T47D (cell line): ENCODE measurements at places on chromosomes 3 and 15.

GRCh38 chr3:157094751-157095480 lies 65.0 kb downstream of the CCNL1 start:
- no peak for DNase-seq

- no peak for DNase-seq
Observed at GRCh38 chr3:171260466-171260865, 199.7 kb downstream of the TNIK start.

DNA sequence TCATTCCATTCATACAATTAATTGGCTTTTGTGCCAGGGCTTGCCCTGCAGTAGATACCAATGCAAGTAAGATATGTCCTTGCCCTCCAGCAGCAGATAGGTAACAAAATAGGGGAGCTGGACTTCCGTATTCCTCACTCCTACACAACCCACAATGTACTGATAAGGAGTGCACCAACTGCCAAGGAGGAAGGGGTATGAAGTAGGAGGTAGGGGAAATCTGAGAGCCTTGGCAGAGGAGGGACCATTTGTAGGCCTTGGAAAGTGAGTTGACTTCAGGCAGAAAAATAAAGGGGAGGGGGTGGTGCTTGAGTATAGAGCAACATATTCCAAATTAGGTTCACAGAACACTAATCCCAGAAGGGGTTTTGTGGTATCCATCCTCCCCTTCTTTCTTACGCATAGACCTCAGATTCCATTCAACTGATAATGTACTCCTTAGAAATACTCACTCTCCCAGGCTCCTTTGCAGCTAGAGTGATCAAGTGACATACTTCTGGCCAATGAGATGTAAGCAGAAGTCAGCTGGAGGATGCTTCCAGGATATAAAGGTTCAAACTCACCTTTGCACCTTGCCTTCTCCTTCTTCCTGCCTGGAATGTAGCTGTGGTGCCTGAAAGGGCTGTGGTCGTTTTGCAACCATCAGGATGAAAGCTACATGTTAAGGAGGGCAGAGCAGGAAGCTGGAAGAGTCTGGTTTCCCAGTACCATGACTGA lies 127.1 kb upstream of the SMAD3 start:
- DNase-seq, result no peak

GRCh38 chr3:54125300-54125699 lies 2.9 kb downstream of the CACNA2D3 start:
- no peak for DNase-seq

DNA sequence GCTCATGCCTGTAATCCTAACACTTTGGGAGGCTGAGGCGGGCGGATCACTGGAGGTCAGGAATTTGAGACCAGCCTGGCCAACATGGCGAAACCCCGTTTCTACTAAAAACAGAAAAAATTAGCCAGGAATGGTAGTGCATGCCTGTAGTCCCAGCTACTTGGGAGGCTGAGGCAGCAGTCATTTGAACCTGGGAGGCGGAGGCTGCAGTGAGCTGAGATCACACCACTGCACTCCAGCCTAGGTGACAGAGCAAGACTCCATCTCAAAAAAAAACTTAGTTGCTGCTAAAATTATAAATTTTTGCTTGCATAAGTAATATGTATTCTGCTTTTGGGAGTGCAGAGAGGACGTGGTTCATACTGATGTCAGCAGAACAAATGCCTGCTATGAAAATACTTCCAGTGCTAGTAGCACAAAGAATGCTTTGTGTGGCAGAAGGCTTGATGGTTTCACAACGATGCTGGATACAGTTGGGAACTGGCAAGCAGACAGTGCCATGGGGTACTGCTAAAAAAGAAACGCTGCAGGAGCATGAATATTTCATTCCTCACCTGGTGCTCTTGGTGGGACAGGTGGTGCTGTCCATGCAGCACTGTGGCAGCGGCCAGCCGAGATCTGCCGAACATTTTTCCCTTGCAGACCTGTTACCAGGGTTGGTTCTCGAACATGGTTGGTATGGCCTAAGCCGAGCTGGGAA lies 31.1 kb downstream of the FBXL22 start:
- no peak for DNase-seq

- DNase-seq, result no peak
Observed at GRCh38 chr3:119586733-119587172, 7.5 kb downstream of the ADPRH start.

DNA sequence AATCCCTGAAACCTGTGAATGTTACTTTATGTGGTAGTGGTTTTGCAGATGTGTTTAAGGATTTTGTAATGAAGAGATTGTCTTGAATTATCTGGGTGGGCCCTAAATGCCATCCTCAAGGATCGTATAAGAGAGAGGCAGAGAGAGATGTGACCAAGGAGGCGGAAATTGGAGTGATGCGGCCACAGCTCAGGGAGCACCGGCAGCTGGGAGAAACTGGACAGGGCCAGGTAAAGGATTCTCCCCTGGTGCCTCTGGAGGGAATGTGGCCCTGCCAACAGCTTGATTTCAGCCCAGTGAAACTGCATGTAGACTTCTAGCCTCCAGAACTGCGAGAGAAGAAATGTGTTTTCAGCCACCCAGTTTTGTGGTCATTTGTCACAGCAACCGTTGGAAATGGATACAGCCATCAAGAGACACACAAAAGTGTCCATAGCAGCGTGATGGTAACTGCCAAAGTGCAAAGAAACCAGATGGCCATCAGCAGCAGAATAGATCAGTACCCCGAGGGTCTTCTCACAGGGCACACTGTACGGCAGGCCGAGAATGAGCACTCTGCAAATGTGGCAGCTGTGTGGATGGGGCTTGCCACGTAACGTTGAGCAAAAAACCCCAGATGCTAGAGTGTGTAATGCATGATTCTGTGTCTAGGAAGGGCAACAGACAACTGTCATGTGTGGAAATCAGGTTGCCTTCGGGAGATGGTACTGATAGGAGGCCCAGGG lies 12.2 kb downstream of the APBA2 start:
- DNase-seq, result no peak

DNA sequence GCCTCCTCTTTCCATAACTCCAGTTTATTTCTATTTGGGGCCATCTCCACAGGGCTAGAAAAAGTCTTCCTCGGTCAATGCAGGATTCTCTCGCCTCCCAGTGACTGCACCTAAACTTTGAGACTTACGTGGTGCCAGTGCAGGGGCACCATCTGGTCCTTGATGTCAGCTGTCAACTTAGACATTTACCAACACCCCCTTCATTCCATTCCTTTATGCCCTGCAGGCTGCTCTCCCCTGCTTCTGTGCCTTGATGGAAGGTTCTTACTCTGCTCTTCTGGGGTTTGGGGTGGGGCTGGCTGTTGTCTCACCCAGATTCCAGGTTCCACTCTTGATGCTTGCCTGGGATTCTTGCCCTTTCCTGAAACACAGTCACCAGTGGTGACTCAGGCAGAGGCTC lies 101.8 kb downstream of the ST8SIA2 start:
- no peak for DNase-seq

- no peak for DNase-seq
Observed at GRCh38 chr15:70032509-70032908, 65.2 kb downstream of the TLE3 start.

GRCh38 chr3:68136411-68136810 lies 482.0 kb upstream of the SUCLG2 start:
- no peak for DNase-seq

DNA sequence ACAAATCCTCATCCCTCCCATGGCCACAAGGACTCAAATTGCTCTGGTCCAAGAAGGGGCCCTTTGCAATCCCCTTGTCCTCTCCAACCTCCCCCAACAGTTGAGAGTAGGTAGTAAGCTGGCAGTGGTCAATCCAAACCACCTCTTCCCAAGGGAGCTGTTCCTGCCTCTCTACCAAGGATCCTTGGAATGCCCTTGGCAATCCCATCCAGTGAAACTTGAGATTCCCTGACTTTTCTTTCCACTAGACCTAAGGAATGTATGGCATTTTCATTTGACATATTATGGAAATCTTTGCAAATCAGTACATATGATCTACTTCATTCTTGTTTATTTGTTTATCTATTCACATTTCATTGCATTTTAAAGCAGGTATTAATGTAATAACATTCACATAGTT lies 4.8 kb upstream of the RBP2 start:
- peak; percentile 22 for DNase-seq

DNA sequence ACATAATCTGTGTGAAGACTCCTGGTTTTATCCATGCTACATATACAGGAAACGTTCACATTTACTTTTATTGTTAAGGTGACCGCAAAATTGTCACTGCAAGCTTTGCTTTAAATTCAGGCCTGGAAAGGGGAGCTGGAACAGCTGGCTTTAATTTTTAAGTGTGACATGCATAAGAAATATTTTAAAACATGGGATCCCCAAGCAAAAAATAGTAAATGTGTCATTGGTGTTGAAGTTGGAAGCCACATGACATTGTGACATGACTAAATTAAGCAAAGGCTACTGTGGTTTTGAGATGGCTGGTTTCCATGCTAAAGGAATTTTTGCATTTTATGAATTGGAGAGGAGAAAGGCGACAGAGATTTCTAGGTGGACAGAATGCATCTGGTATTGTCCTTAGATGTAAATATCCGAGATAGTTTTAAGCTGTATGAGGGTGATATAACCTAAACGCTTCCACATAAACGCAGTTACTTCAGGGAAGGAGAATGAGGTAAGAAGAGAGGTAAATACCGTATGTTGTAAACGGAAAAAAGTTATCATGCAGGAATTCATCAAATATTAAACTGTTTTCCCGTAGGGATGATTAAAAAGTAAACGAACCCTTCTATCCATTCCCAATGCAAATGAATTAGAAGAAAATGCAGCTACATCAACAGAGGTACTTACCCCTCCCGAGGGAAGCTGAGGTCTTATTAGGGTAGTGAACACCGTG lies 927 bp upstream of the FYTTD1 start:
- no peak for DNase-seq

GRCh38 chr3:121698901-121699300 lies 38.2 kb upstream of the HCLS1 start:
- no peak for DNase-seq

- no peak for DNase-seq
Observed at GRCh38 chr3:185647880-185648210, 61.8 kb downstream of the SENP2 start.

DNA sequence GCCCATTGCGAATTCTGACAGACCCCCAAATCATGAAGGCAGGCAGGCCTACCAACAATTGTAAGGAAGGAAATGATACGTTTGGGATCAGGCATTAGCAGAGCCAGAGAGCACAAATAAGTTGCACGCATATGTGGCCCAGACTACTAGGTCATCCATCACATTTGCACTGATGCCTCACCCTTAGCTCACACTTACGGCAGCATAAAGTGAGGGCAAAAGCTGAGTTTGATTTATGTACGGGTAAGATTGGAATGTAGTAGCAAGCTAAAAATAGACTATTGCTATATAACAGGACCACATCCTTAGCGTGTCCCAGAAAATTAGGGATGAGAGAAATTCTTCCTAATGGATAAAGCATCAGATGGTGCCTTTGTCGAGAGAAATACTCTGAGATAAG lies 58.6 kb downstream of the QTRT2 start:
- no peak for DNase-seq

- no peak for DNase-seq
Observed at GRCh38 chr3:127959041-127959440, 44.0 kb downstream of the KBTBD12 start.

DNA sequence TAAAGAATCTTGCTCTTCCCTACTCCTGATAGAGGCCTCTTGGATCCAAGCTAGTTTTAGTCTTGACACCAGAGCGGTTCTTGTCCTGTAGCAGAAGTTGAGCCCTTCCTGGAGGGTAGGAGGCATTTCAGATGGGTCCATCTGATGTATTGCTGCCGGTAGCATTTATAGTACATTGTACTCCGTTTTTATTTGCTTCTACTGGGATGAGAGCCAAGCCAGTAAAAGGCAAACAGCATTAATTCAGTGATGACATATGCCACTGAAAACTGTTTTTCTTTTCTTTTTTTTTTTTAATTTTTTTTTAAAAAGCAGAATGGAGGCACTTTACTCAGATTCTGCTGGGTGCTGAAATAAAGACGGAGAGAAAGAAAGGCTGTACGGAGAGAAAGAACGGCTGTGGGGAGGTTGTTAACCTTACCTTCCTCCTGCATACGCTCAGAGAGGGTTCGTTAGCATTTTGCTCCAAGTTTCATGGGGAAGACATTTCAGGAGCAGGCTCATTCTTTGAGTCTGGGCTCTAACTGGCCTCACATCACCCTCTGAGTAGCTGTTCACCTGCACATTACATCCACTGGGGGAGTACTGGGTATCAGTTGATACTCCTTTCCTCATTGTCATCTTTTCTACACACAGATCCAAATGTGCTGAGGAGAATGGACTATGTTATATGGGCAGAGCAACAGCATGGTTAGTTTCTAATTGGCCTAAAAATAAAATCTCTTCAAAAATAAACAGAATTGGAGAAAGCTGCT lies 161.5 kb downstream of the FEZF2 start:
- DNase-seq, result no peak

DNA sequence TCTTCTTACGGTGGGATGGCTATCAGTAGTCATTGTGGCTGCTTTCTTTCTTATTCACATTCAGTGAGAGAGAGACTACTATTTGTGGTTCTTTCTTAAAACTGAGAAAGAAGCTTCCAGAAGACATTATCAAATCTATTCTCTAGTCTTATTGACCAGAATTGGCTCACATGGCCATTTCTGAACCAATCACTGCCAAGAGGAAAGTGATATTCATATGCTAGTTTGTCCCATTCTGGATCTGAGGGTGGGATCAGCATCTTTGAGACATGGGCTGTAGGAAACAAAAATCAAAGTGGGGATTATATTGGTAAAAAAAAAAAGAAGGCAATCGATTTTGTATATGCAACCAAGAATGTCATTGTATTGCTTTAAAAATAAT lies 106.4 kb upstream of the RASGRP1 start:
- no peak for DNase-seq

DNA sequence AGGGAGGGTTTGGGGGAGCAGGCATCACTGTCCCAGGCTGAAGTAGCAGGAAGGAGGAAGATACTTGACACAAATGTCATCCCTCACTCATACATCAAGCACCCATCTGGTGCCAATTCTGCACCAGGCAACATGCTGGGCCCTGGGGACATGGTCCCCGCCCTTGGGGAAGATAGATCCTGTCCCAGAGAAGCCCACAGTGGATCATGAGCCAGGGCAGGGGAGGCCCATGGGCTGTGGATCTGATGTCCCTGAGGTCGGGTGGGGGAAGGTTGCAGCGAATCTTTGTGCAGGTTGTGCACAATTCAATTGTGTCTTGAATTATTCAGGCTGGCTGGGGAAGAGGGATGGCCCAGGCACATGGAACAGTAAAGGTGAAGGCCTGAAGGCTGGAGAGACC lies 6.4 kb upstream of the CCDC33 start:
- DNase-seq, result no peak

DNA sequence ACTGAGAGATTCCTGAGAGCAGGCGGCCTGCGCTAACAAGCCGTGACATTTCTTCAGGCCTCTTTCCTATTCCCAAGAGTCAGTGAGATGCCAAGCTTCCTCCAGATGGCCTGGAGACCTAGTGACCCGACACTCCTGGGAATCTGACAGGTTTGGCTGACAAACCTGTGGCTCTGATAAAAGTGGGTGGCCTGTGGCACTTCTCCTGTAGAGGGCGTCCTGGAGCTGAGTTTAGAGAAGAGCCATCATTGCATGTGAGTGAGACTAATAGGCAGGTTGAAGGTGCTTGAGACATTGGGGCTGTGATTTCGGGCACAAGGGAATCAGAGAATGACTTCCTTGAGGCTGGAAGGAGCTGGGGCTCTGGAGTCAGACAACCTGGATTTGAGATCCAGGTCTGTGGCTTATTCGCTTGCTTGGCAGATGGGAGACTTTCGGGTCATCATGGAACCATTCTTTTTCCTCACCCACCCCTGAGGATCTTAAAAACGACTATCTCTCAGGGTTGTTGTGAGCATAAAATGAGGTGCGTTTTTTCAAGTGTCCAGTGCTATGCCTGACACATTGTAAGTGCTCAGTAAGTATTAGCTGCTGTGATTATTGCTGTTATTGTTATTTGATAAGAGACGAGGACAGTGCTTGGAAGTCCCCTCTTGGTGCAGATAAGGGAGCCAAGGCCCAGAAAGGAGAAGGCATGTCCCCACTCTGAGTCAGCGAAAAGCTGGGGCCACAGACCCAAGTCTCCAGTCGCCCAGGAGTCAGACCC lies 77.2 kb downstream of the SCN10A start:
- DNase-seq, result peak; percentile 47
